ENCODE measurements at places on chromosomes 2 and 18.

DNA sequence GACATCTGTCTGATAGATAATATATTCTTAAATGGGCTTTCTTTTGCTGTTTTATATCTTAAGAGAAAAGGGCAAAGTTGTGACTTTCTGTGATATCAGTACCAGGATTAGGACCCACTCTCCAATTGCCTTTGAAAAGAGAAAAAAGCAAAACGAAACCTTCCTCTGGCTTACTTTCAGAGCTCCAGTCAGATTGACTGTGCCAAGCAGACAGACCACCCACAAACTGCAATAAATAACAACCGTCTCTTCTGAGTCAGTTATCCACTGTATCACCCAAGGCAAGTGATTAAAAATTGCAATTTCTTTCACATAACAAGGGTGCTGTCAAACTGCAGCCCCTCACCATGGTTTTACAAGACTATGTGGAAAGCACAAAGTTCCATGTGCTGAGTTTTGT lies 230.5 kb upstream of the SETBP1 start:
- DNase-seq, result no peak

- no peak for DNase-seq
Observed at GRCh38 chr2:2804528-2804927, 473.5 kb upstream of the MYT1L start.

- no peak for DNase-seq
Observed at GRCh38 chr2:60936757-60937156, 55.4 kb downstream of the REL start.

DNA sequence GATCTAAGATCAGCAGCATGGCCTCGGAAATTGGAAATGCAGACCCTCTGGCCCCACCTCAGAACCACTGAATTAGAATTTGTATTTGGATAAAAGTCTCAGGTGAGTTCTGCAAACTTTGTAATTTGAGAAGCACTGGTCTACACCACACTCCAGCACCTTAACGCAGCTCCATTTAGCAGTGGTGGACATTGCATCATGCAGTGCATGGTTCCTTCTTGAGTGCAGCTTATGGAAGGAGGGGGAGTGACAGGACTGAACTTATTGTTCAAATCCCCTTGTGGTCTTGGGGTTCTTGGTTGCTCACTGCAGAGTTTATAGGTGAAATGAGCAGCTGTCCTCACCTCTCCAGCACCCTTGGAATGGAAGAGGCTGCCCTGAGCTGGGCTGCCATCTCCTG lies 17.4 kb upstream of the STEAP3 start:
- DNase-seq, result no peak

GRCh38 chr18:79936641-79937040 lies 14.8 kb downstream of the SLC66A2 start:
- DNase-seq, result no peak

- no peak for DNase-seq
Observed at GRCh38 chr2:190180313-190181122, 118.0 kb upstream of the MSTN start.

- no peak for DNase-seq
Observed at GRCh38 chr2:38464971-38465788, 88.1 kb upstream of the ATL2 start.

- DNase-seq, result no peak
Observed at GRCh38 chr2:18045230-18045629, 166.8 kb downstream of the KCNS3 start.

DNA sequence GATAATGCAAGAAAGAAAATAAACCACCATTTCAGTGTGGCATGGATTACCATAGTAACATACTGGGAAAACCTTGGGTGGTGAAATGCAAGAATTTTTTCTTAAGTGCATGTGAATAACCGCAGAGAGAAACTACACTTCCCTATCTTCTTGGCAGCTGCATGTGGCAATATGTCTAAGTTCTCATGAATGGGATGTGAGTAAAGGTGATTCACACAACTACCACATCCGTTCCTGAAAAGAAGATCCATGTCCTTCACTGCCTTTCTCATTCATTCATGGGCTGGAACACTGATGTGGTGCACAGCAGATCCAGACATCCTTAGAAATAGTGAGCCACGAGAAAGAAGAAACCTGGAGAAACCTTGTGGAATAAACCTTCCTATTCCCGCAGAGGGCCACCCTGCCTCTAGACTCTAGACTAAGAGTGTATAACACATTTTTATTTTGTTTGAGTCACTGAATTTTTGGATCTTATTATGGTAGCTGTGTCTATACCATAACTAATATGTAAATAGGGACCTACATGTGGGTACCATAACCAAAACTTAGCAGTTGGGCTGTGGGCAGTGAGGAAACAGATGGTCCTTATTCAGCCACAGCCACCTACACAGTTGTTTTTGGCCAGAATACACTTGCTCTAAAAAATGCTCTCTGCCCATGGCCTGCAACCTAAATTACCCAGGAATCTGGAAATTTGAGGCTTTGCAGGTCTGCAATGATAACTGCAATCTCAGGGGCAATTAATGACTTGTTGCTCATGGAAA lies 573.3 kb downstream of the LRP1B start:
- no peak for DNase-seq

DNA sequence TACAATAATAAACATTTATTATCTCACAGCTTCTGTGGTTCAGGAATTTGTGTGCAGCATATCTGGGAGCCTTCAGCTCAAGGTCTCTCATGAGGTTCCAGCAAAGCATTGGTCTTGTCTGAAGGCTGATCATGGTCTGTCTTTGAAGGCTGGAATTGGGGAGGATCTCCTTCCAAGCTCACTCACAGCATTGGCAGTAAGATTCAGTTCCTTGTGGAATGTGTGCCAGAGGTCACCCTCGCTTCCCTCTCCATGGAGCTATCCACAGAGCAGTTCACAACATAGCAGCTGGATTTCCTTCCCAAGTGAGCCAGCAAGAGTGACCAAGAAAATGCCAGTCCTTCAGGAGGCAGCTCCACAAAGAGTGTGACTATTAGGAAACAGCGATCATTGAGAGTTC lies 202.2 kb upstream of the ST6GAL2 start:
- DNase-seq, result no peak

DNA sequence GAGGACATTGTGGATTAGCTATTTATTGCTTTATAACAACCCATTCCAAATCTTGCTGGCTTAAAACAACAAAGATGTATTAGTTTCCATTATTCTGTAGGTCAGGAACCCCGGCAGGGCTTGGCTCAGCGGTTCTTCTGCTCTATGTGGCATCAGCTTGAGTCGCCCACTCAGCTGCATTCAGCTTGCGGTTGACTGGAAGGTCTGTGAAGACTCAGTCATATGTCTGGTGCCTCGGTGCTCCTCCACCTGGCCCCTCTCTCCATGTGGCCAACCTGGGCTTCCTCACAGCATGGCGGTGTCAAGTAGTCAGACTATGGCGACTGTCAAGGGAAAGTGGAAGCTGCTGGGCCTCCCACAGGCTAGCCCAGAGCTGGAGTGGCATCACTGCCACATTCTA lies 48.6 kb downstream of the EMILIN2 start:
- no peak for DNase-seq

GRCh38 chr18:911486-911885 lies 6.8 kb downstream of the ADCYAP1 start:
- no peak for DNase-seq

- DNase-seq, result no peak
Observed at GRCh38 chr18:72470391-72470790, 73.8 kb downstream of the CBLN2 start.

- no peak for DNase-seq
Observed at GRCh38 chr2:160703648-160704585, 210.3 kb upstream of the RBMS1 start.

- DNase-seq, result no peak
Observed at GRCh38 chr2:215511454-215512346, 75.8 kb upstream of the FN1 start.

DNA sequence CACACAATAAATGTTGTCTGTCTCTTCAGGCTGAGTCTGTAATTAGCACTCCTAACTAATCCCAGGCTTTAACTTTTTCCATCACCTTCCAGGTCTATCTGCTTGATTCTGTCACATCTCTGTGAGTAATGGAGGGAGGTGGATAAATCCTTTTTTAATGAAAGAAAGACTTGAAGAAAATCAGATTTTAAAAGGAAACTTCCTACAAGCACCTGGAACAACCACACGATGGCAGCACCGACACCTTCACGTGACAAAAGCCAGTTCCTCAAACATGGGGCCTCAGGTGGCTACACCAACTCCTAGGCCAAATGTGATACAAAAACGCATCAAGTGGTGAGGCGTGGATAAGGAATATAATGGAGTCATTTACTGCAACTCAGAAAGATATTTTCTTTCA lies 41.8 kb downstream of the TGFBRAP1 start:
- DNase-seq, result no peak

GRCh38 chr18:32349728-32350395 lies 120.8 kb downstream of the GAREM1 start:
- no peak for DNase-seq

GRCh38 chr2:224807153-224807964 lies 91.2 kb upstream of the CCDC195 start:
- no peak for DNase-seq

- DNase-seq, result no peak
Observed at GRCh38 chr2:32963941-32964340, 17.2 kb downstream of the LTBP1 start.

GRCh38 chr18:77086656-77087392 lies 45.8 kb downstream of the MBP start:
- DNase-seq, result no peak

DNA sequence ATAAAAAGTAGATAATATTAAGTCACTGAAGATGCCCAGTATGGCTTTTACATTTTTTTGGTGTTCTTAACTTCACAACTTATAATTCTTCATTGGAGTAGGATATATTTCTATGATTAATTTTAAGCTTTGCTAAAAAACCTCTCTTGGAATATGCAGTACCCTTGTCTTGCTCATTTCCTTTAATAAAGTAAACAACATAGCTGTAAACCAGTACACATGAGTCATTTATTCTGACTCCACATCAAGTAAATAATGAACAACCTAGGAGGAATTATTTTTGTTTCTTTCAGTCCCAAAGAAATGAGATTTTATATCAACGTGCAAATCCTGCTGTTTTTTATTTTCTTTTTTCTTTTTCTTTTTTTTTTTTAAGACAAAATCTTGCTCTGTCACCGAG lies 869.1 kb downstream of the CNTNAP5 start:
- no peak for DNase-seq

DNA sequence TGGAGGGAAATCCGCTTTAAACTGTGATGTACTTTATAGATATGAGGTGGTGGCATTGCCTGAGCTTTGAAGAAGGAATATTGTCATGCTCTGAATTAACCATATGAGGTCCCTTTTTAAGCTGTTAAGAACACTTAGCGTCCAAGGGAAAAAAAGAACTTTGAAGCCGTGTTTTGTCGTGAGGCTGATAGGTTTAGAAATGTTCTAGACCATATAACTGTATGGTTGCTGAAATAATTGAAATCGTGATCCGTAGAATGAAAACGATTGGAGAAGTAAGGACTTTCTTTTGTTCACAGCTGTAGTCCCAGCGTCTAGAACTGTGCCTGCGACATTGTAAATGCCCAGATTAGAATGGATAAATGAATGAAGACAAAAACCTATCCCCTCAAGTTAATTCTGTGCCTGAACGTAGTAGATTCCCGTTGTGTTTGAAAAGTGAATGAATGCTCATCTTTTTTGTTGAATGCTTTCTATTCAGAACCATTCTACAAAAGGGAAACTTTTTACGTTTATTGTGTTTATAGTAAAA lies 1.5 kb downstream of the SMCHD1 start:
- no peak for DNase-seq

GRCh38 chr18:79558196-79558932 lies 121.2 kb upstream of the CTDP1 start:
- no peak for DNase-seq

DNA sequence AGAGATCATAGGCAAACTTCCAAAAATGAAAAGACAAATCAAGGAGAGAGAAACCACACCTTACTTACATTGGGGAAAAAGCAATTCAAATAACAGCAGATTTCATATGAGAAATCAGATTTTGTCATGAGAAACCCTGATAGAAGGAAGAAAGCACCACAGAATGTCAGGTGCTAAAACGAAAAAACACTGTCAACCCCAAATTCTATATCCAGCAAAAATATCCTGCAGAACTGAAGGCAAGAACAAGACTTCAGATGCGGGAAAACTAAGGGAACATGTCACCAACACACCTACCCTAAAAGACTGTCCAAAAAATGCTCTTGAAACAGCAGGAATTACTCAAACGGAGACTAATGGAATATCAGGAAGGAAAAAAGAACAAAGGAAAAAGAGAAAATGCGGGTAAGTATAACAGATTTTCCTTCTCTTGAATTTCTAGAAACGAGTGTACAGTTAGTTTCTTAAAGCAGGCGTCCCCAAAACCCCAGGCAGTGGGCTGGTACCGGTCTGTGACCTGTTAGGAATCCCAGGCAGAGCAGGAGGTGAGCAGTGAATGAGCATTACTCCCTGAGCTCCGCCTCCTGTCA lies 7.3 kb upstream of the ID2 start:
- no peak for DNase-seq

DNA sequence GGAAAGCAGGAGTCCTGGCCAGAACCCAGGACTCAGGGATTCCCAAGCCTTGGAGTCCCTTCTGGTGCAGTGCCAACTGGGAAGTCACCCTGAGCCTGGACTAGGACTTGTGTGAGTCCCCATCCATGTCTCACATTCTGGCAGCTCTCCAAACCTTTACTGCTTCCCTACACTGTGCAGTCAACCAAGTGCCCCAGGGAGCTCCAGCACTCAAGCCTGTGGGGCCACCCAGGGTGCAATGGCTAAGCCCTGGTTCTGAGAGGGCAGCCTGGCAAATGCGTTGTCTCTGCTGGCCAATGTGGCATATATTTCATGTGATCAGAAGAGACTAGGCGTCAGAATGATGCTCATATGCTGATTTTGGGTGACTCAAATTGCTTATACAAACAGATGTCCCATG lies 223.4 kb downstream of the SP3 start:
- DNase-seq, result no peak

GRCh38 chr2:204683384-204683783 lies 138.1 kb downstream of the PARD3B start:
- DNase-seq, result no peak

DNA sequence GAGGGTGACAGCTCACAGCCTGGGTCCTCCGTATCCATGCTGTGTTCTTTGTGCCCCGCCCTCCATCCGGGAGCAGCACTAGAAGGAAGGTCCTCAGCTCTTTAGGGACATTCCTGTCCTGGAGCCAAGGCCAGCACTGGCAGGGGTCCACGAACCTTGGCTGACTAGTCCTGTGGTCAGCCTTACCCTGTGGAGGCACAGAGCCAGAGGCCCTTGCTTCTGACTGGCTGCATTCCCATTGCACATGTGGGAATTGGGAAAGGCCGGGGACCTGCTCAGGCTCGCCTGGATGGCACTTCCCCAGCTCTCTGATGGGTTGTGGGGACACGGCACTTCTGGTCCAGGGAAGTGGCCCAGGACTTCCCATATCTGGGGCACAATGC lies 24.9 kb upstream of the RHOB start:
- DNase-seq, result no peak

GRCh38 chr18:60372596-60372995 lies at the start of gene MC4R:
Gene MC4R (minus strand): TSS chr18:60372775. CDS start chr18:60372349, 426 bp downstream.
- peak; percentile 72 for DNase-seq

Measured in NCI-H2081 treated with DMSO at 0.1 percent for 48 hours (cell line).